CD4-positive, alpha-beta T cell treated with Interleukin-1 beta for 1 hour (primary cell): ENCODE measurements at places on chromosomes 12 and 14.

DNA sequence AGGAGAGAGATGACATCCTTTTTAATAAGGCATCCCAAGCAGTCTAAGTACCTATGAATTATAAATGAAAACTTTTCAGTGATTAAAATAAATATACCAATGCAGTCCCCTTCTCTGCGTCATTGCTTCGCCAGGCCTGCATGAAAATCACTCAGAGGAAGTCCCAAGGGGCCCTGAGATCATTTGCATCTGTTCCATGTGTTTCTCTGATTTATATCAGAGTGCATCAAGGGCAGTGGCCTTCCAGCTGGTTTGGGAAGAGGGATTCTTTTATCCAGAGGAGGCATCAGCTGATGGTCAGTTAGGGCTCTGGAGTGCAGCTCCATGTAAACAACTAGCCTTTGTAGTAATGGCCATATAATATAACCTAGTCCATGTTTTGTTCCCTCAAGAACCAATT, 210.1 kb downstream of the RGS6 start:
- no peak for DNase-seq

DNA sequence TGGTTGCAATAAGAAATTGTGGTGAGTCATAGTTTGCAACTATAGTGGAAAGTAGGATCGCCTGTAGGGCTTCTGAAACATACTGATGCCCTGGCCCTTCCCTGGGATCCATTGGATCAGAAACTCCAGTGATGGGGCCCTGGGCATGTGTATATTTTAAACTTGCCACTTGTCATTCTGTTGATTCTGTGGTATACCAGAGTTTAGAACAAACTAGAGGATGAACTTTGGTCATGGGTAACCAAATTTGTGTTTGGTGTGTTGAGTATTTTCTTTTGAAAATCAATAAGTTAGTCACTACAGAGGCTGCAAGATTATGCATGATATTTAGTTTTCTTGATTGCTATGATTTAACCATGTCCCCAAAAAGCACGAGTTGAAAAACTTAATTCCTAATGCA, 142.2 kb downstream of the SLC15A5 start:
- no peak for DNase-seq

DNA sequence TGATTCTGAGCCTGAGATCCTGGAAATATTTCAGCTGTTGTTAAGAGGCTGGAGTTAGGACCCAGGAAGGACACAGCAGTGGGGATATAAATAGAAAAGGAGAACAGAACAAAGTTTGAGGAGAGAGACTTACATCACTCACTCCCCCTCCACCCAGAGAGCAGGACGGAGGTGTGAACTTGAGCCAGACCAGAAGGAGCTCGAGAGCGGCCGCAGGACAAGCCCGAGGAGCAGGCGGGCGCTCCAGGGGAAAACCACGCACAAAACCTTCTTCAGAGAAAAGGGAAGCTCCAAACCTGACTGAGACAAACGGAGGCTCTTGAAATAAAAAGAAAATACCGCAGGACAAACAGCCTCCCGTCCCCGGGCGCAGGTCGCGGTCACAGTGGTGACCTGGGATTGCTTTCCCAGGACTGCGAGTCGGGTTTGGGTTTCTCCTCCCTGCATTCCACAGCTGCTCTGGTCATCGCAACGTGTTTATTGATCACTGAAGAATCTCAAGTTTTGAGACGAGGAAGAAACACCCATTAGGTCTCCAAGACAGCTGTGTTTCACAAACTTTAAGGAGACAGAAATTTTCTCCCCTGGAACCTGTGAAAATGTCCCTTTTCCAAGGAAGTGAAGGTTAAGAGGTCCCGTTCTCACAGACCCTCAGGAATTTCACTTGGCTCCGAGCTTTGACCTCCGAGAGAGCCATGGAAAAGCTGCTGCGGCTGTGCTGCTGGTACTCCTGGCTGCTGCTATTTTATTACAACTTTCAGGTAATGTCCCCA, at the start of gene ADGRD1:
Gene ADGRD1, plus strand, starts transcription at position 137 of the 773 bp plus-strand sequence. Its CDS starts 559 bp downstream, at position 696.
- DNase-seq: peak; percentile 34

GRCh38 chr12:54159140-54159539, 29.6 kb downstream of the SMUG1 start:
- no peak for DNase-seq

DNA sequence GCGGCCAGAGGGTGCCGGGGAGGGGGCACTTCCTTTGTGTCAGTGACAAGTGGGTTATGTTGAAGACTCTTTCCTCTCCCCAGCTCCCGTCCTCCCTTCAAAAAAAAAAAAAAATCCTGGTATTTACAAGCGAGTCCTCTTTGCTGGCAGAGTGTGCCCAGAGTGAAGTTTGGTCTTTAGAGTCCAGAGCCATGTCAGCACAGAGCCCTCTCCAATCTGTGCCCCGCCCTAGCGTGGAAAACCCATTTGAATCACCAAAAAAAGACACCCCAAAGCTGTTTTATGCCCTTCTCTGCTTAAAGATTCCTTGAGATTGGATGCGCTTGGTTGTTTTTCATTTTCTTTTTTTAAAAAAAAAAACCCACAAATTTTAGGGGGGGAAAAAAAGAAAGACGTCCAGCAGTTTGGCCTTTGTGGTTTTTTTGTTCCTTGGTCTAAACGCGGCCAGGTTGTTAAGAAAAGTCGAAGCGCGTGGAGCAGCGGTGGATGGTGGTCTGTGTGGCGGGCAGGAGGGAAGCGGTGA, 3.3 kb downstream of the NKX2-1 start:
- DNase-seq: no peak

DNA sequence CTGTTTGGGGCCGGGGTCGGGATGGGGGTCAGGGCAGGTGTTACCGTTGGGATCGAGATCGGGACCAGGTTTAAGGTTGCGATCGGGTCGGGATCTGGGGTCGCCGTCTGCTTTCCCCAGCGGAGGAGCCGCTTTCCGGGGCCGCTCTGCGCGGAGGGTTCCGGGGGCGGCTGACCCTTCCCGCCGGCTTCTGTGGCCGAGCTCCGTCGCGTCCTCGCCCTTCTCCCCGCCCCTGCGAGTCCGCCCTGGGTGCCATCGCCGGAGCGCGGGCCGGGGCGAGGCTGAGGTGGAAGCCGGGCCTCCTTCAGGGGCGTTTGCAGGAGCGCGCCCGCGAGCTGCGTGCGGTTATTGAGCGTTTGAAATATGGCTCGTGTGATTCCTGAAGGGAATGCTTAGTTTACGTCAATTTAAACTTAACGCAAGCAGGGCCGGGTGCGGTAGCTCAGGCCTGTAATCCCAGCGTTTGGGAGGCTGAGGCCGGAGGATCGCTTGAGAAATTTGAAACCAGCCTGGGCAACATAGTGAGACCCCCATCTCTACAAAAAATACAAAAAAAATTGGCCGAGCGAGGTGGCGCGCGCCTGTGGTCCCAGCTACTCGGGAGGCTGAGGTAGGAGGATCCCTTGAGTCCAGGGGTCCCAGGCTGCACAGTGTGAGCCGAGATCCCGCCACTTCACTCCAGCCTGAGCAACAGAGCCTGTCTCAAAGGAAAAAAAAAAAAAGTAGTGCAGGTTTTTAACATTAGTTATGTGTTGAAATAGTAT, 620 bp downstream of the PGAM5 start:
- peak; percentile 5 for DNase-seq

DNA sequence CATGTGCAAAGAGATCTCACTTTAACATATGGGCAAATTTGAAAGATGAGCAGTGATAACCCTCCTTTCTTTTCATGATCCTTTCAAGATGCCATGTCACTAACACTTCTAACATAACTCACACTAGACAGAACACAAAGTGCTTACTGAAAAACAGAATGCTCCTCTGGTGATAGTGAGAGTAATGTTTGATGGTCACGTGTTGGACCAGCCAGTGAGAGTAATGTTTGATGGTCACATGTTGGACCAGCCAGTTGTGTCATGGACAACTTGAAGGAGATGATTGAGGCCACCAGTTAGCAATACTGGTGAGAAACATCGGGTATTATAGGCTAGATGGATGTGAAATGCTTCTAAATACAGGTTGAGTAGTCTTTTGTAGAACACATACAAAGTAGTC, 5.7 kb downstream of the NEUROD4 start:
- no peak for DNase-seq

- DNase-seq: no peak
These were observed 924.3 kb downstream of the BCL11B start for GRCh38 chr14:98347686-98348085.

DNA sequence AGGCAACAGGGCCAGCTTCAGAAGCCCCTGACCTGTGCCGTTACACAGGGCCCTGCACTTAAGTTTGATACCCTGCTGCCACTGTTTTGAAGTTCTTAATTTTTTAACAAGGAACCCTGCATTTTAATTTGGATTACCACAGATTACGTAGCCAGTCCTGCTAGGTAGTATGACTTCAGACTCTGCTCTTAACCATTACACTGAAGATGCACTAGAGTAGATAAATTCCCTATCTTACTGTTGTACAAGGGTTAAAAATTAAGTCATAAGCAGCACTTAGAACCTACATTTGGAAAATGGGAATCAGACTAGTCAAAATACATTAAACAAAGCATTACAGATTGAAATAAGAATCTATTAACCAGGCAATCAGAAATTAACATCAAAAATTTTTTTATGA, 2.3 kb downstream of the GNPNAT1 start:
- DNase-seq: no peak

DNA sequence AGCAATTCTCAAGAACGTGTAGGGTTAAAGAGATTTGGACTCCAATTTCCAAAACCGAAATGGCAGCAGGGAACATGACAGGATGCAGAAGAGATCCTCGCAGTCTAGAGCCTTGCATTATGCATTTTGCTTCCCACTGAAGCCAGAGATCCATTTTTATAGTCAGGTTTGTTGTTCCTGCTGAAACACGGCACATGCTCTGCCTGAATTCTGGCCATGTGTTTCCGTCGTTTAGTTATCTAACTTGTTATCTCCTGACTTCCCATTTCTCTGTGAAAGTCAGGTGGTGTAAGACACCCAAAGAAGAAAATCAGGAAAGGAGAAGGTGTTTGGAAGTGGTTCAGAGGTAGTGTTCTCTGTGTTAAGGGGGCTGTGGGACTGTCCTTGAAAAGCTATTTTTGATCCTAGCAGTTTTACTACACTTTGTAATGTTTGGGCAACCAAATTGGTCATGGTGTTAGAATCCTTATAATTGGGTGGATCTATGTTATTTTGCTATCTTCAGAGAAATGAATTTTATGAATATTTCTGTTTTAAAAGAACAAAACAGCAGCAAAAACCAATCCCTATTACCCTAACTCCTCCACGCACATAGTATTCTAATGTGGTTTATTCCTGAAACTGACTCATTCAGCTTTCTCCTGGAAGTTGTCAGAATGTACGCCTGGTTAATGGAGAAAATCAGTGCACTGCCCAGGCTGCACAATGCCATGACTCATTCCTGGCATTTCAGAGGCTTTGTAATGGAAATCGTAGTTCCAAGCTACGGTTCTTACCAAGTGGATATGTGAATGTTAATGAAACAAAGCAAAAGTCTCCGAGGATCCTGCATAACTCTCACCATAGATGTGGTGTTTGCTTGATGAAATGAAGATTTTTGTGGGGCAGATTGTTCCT, 110.1 kb downstream of the SAMD4A start:
- DNase-seq: no peak

DNA sequence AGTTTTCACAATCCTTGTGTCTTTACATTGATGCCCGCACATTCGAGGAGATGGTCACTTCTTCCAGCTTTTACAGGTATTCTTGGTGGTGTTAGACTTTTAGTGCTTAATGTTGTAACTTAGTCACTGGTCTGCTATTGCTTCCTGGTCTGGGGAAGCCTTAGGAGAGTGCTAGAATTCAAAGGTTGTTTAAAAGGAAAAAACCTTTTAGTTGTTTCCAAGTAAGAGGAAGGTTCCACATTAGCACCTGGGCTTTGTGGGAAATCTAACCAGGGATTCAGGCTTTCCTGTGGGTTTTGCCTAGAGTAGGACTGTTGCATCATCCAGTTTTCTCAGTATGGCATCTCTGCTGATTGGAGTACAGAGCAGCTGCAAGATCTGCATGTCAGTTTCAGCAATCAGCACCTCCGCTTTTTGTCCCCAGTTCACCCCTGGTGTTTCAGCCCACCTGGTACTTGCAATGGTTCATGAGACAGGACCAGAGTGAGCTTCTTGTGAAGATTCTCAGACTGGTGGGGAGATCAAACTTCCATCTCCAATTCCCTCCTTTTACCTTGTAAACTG, 44.0 kb upstream of the PLBD1 start:
- no peak for DNase-seq

DNA sequence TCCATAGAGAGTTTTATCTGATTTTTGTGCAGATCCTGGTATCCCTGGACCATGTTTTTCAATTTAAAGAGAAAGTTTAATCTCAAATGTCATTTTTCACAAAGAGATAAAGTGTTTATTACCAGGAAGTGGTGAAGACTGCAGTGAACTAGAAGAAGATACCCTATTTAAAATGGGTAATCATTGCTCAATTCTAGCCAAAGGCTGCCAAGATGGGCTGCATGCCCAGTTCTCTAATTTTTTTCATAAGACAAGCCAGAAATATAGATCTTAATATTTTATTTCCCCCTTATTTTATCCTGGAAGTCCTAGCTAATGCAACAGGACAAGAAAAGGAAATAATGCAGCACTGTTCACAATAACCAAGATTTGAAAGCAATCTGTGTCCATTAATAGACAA, 343.5 kb downstream of the PCNX1 start:
- DNase-seq: no peak

DNA sequence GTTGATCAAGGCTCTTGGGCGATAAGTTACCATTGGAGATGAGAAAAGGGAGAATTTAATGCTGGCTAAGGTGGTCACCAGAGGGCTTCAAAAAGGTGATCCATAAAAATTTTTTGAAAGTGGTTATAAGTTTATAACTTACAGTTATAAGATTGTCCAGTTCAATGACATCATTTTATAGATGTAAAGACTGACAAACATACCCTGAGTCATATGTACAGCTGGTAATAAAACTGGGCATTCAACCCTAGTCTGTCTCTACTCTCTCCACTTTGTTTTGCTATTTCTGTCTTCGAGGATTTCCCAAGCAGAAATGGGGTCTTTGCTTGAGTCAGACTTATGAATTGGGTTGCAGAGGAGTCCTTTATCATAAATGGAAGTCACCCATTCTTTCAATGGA, 454.0 kb downstream of the SOX5 start:
- DNase-seq: no peak

GRCh38 chr12:123229051-123229450, 3.9 kb downstream of the MPHOSPH9 start:
- DNase-seq: no peak
